ENCODE measurements at places on chromosomes 6 and 20. TPM values are rescaled to one million over a fixed set of nuclear protein-coding genes. Genes with fewer than 3 reads are reported as not detected.

THBS2 gene
- total RNA-seq: 6.9 TPM

PEX6 gene
- 28.9 TPM for total RNA-seq

RSPH9 gene
- 0.08 TPM for total RNA-seq

SOD2 gene
- 1,000 TPM for total RNA-seq

PSORS1C1 gene
- total RNA-seq: 4.7 TPM

ENPP3 gene
- 0.14 TPM for total RNA-seq

METTL24 gene
- 1.2 TPM for total RNA-seq
